ENCODE measurements at places on chromosomes 12 and 14.

DNA sequence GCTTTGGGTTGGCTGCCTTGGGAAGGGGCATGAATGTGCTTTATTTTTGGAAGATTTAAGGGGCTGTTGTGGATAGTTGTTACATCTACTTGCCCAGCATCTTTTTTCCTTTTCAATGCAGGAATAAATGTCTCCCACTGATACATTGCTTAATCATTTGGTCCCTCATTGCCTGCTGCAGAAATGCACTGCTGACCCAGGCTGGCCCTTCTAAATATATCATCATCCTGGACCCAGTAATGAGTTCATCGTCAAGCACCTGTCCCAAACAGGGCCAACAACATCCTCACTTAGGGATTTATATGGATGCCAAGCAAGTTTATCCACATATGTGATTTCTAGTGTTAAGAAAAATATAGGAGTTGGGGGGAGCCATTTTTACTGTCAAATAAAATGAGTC, 67.2 kb downstream of the ASCL1 start:
- DNase-seq: no peak

DNA sequence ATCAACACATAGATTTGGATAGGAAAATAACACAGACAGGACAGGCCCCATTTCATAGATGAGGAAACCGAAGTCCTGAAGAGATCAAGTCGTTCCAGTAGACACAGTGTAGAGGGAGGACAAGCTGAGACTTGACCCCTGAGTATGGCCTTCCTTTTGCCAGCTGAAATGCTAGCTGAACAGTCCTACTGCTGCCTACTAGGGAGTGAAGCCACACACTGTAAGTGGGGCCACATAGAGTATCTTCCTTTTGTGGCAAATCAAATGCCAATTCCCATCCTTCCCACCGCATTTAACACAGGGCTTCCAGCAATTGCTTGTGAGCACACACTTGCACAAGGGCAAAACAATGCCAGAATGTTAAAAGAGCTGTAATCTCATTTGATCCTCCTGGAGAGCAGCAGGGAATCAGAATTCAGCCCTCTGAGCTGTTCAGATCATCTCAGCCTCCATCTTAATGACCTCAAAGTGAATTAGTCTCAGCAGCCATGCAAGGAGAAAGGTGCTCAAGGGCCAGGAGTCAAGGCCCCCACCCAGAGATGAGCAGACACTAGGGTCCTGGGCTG, 380.5 kb downstream of the EMP1 start:
- DNase-seq: no peak

- peak; percentile 25 for DNase-seq
Observed at GRCh38 chr14:74362361-74362915, 14.2 kb downstream of the VRTN start.

DNA sequence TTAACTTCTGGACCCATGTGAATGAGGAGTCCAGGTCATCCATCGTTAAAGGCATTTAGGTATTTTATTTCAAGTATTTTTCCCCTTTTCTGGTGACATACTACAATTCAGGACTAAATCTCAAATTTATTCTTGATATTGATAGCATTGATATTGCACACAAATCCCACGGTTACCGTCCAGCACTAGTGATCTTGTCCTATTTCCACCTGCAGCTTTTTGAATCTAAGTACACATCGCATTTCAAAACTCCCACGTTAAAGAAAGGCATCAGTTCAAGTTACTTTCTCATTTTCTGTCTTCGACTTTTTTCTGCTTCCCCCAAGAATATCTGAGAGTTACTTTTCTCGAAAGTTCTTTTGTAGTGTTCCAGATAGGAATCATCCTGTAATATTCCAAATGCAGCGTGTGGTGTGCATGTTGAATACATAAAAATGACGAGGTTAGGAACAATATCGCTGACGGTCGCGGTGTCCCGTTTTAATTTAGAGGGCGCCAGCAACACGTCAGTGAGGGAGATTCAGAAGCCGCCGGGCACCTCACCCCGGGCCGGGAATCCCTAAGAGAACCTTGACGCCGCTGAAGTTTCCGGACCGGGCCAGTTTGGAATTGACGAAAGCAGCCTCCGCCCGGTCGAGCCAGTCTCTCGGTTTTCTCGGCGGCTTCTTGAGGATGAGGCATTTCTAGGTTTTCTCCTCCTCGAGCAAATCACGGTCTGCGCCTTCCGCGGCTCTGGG, 569 bp upstream of the RGS6 start:
- DNase-seq: no peak

GRCh38 chr14:91402771-91403600, 14.6 kb downstream of the CCDC88C start:
- DNase-seq: no peak

DNA sequence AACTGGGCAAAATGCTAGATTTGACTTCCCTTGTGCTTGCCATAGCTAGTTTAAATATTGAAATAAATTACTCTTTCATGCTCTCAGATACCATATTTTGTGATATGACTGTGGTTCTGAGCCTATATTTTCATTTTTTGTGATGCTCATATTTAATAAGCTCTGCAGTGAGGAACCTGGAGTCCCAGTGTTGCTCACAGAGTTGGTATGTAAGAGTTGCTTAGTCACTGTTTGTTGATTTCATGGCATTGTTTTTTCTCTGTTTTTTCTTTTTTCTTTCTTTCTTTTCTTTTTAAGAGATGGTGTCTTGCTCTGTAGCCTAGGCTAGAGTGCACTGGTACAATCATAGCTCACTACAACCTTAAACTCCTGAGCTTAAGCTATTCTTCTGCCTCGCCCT, 750.5 kb upstream of the TMEM132C start:
- DNase-seq: no peak

DNA sequence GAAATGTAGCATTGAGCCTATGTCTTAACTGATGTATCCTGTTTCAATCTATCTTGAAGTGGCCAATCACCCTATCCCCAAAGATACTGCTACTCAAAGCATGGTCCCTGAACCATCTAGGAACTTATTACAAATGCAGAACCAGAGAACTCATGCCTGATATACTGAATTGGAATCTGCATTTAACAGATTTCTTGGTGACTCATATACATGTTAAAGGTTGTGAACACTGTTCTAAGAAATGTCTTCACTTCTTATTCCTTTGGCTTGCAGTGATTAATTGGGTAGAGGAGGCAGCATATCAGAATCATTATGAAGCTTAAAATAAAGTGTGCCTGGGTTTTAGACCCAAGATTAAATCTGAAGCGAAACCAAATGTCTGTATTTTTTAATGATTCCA, 795.6 kb downstream of the DIO2 start:
- DNase-seq: no peak

GRCh38 chr12:76375939-76376338, 27.7 kb upstream of the BBS10 start:
- no peak for DNase-seq

DNA sequence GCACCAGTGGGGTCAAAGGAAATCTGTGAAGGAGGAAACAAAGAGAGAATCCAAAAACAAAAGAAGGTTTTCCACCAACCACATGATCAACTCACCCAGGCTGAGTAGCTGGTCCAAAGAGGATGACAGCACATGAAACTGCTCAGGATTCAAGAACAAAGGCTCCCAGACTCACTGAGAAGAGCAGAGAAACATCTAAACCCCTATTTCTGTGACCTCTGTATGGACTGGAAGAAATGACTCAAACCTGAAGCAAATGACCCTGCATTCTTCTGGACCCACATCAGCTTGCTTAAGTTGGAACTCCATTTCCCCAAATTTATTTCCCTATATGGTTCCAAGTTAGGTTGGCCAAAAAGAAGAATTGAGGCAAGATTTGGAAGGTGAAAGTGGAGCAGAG, 26.3 kb downstream of the TC2N start:
- DNase-seq: no peak

DNA sequence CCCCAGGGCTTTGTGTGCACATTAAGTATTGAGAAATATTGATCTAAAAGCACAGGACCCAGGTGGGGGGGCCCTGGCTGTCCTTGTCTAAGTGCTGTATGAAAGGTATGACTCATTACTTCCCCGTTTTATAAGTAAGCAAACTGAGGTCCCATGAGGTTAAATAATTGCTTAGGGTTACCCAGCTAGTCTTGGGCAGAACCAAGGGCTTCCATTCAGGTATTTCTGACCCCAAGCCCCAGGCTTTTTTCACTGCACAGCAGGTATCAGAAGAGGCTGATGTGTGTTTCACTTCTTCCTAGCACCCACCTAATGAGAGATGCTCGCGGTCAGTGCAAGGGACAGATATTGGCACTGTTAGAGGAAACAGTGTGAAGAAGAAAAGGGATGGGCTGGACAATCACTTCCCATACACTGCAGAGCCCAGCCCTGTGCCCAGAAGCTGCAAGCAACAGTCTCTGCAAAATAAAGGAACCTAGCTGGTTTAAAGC, 4.7 kb upstream of the TC2N start:
- no peak for DNase-seq

DNA sequence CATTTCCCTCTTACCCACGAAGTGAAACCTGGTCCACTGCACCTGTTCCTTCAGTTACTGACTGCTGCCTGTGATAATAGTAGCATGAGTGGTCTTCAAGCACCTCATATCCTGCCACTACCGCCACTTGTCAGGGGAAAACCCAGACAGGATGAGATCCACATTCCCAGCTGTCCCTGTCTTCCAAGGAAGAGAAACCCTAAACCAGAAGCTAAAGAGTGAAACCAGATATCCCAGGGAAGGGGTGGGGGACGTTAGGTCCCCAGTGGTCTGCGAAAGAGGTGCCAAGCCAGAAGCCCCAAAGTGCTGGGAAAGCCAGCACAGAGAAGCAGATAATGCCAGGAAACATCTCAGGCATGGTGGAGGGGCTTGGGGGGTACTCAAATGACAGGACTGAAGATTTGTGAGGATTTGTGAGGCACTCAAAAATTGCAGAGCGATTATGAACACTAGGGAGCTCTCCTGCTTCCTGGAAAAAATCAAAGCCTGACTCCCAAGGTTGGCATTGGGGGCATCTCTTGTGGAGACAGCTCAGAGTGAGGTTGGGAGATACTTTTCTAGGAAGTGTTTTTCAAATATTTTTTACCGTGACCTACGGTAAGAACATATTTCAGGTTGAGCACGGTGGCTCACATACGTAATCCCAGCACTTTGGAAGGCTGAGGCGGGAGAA, 77.9 kb downstream of the TMEM30B start:
- peak; percentile 97 for DNase-seq

DNA sequence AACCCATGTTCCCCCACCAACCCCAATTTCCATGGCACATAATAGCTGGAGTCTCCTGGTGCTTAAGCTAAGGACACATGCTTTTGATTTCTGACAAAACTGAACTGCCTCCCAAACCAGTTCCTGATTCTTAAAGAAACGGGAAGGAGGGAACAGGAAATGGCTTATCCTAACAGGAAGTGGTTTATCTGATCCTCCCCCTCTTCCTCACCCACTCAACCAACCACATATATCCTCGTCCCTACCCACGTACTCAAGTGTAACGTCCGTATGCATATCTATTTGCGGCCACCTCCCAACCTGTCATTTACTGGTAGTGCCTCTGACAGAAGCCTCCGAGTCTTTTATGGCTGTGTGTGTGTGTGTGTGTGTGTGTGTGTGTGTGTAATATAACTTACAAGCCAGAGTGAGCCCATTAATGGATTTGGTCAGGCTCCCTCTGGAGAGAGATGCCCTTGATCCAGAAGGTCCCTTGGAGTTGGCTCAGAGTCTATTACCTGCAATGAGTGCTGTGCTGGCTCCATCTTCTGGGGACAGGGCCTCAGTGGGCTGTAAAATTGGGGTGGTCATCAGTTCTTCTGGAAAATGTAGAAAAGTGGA, 7.7 kb downstream of the DAZAP2 start:
- no peak for DNase-seq

GRCh38 chr12:38508246-38508645, 191.7 kb downstream of the ALG10B start:
- DNase-seq: no peak

All from NCI-H187 treated with DMSO at 0.1 percent for 48 hours (cell line).